ENCODE measurements at places on chromosomes 1 and 21.

DNA sequence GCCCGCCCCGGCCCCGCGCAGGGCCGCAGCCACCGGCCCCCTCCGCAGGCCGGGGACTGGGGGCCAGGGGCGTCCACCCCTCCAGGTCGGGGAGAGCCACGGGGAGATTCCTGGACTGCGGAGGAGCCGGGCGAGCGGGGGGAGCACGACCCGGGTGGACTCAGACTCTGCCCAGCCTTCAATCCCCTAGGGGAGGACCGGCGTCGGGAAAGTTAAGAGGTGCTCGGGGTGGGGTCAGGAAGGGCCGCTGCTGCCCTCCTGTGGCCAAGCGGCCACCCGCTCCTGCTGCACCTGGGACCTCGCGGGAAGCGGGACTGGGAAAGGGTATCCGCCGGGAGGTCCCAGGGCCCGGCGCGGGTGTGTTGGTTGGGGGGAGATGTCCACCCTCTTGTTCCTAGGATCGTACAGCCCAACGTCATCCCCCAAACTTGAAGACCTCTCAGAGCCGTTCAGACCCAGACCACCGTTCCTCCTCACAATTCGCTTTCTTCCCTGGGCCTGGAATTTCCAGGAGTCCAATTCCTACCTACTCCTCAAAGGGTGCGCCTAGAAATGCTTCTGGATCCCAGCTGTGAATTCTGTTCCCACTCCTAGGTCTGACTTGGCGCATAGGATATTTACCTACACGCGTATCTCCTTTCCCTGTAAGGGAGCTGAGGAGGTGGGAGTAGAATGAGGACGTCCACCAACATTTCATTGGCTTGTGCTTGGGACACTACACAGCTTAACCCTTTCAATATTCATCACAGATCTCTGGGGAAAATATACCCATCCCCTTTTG, 484 bp upstream of the RHOC start:
- peak; percentile 90 for DNase-seq

- DNase-seq = no peak
Observed at GRCh38 chr1:84763912-84764680, 73.8 kb upstream of the SSX2IP start.

GRCh38 chr1:185245466-185245865, 71.6 kb downstream of the IVNS1ABP start:
- DNase-seq = no peak

DNA sequence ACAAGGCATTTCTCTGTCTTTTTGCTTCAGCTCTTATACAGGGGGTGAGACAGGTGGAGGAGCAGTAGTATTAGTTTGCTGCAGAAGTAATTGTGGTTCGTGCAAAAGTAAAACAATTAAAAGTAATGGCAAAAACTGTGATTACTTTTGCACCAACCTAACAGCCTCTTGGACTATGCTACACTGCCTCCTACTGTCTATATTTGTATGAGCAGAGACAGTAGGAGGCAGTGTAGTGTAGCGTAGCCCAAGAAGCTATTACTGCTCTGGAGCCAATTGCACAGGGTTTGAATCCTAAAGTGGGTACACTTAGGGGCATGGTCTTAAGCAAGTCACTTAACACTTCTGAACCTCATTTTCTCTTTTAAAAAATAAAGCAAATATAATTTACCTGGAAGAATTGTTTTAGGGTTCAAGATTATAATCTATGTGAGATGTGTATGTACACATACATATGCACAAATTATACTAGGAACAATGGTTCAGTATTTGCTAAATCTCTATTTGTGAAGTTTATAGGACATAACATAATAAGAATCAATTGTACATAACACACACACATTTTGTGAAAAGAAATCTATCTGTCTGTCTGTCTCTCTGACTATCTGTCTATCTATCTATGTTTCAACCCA, 103.8 kb downstream of the BRINP3 start:
- DNase-seq = no peak

GRCh38 chr1:208112401-208112800, 131.8 kb downstream of the PLXNA2 start:
- DNase-seq = peak; percentile 42

- no peak for DNase-seq
Observed at GRCh38 chr1:165353731-165354671, 2.5 kb downstream of the LMX1A start.

DNA sequence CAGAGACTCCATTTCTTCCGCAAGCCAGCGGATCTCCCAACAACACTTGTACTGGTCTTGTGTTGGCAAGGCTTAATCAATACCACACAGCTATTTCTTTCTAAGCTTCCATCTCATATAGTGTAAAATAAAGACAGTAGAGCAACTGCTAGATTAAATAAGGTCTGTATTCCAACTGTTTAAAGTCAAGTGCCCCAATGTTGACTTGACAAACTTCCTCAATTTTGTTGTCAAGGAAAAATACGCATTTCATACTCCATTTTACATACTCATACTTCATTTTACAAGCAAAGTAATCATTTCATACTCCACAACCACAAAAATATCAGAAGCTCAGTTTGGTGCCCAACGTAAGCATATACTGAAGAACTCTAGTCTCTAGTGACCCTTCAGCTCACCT, 143.0 kb downstream of the RERE start:
- no peak for DNase-seq

DNA sequence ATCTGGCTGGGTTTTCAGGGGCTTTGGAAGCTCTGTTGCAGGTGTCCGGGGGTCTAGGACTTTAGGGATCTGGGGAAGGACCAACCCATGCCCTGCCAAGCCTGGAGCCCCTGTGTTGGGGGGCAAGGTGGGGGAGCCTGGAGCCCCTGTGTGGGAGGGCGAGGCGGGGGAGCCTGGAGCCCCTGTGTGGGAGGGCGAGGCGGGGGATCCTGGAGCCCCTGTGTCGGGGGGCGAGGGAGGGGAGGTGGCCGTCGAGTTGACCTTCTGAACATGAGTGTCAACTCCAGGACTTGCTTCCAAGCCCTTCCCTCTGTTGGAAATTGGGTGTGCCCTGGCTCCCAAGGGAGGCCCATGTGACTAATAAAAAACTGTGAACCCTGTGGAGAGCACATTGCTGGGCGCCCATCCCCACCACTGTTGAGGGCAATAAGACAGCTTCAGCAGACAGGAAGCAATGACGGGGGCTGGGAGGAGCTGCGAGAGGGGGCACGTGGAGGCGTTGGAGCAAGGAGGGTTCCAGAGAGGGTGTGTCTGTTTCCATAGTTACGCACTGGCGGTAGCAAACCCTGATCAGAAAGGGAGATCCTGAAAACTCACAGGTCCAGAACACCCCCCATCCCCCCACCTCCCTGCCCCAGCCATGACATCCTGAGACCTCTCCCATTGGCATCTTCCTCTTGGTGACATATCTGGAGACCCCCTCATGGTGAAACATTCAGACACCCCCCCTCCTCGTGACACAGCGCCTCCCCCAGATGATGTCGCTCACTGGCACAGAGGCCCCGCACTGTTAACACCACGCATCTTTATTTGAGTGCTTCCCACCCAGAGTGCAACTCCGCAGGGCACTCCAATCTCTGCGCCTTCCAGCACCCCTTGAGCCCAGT, 8.4 kb downstream of the MYBPH start:
- no peak for DNase-seq

- no peak for DNase-seq
Observed at GRCh38 chr1:23911921-23912320, 1.2 kb downstream of the CNR2 start.

DNA sequence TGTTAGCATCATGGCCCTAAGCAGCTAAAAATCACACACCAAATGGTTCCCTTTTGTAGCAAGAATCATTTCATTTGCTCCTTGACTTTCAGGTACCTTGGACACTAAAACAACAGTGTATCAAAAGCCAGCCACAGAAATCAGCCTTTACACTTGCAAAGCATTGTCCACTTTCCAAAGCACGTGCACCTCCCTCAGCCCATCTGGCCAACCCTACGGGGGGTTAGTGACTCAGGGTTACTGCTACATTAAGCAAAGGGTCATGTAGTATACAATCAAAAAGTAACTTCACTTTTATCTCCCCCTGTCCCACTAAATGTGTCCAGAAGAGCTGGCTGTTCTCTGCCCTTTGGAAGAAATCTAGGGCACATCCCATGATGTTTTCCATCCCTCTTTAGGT, 149.7 kb downstream of the HIVEP3 start:
- no peak for DNase-seq

DNA sequence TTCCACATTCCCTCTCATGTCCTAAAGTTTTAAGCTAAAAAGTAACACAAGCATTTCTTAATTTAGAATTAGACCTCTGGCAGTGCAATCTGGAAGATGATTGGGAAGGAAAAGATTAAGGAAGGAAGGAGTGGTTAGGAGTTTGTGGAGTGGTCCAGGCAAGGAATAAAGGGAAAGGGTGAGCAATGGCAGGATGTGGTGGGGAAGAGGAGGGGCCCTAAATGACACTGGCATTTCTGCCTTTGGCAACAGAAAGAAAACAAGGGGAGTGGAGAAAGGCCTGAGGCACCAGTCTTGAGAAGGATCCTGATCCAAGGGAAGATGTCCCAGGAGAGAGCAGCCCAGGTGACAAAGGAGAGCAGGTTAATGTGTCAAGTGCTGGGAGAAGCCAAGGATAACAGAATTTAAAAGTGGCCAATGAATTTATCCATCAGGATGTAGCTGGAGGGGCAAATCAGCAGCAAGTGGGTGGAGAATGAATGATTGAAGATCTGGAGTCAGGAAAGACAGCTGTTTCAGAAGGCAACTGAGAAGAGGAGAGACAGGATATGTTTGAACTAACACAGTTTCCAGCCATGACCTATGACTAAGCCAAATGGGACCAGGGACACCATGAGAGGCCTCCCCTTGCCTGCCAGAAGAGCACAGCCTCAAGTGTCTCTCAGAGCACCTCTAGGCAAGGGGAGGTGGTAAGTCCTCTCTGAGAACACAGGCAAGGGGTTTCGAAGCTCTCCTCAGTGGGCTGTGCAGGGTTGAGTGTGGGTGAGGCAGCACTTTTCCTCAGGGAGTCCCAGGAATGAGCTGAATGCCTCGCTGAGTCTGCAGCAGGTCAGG, 20.9 kb upstream of the LY9 start:
- no peak for DNase-seq

- no peak for DNase-seq
Observed at GRCh38 chr1:116211294-116211693, 100.1 kb downstream of the MAB21L3 start.

DNA sequence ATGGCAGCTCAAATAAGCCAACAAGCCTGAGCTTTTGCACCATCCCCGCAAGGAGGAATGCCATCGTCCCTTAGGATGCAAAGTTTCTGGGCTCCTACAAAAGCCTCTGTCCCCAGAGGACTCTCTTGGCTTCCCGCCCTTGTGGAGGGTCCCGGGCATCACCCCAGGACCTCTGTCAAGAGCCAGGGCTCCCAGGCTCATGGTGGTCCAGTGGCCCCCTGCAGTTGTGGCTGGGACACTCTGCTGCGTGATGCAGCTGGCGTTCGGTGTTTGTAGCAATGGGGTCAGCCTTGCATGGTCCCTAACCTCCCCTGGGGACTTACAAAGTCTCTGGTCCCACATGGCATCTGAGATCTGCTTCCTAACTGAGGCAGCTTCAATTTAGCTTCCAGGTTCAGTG, 104.7 kb downstream of the RIPK4 start:
- DNase-seq = no peak

- no peak for DNase-seq
Observed at GRCh38 chr1:185984113-185984836, 250.1 kb downstream of the HMCN1 start.

GRCh38 chr1:20616847-20617487, 16.3 kb upstream of the PINK1 start:
- DNase-seq = no peak

- DNase-seq = no peak
Observed at GRCh38 chr1:84155517-84155916, 11.4 kb downstream of the PRKACB start.

- no peak for DNase-seq
Observed at GRCh38 chr1:182670032-182670749, 14.2 kb downstream of the RGS8 start.

- no peak for DNase-seq
Observed at GRCh38 chr1:61352845-61353435, 270.6 kb downstream of the NFIA start.

DNA sequence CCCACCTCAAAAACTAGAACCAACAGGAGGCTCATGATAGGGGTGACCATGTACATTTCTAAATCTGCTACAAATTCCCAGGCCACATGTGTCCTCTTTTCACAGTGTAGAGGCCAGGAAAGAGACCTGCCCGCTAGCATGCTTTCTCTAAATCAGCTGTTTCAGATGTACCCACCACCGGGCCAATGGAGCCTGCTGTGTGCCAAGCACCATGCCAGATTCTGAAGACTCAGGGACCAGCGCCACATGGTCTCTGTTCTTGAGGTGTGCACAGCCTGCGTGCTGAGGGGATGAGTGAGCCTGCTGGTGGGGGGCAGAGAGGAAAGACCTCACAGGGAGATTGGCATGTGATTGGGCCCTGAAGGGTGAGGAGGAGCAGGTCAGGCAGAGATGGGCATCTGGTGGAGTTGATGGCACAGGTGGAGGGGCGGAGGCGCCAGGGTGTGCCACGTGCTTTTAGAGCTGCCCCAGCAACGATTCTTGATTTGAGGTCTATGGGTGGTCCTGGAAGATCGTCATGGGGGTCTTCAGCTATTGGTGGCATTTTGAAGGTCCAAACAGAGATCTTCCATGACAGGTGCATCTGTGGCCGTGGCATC, 485.1 kb upstream of the VAMP3 start:
- DNase-seq = no peak

Measured in WERI-Rb-1 (cell line).